ENCODE measurements at places on chromosomes 3 and 15. TPM values are rescaled to one million over a fixed set of nuclear protein-coding genes. Genes with fewer than 3 reads are reported as not detected.

The P2RY1 gene
- 0.67 TPM for total RNA-seq

The GPR160 gene
- total RNA-seq, result 10.3 TPM

The SCG3 gene
- total RNA-seq, result not detected

The AMOTL2 gene
- total RNA-seq, result 0.31 TPM

The SLC51B gene
- total RNA-seq, result not detected

The GALNT15 gene
- total RNA-seq, result not detected

The PPIB gene
- total RNA-seq, result 187 TPM

The SHC4 gene
- total RNA-seq, result 0.21 TPM

The ERICH6 gene
- total RNA-seq, result not detected

The DPPA4 gene
- total RNA-seq, result 0.54 TPM

The KCNMB2 gene
- total RNA-seq, result not detected

The PIERCE2 gene
- 0.44 TPM for total RNA-seq

The SKOR1 gene
- 0.15 TPM for total RNA-seq

The TRH gene
- not detected for total RNA-seq

The OXTR gene
- 0.74 TPM for total RNA-seq

The ZPLD1 gene
- not detected for total RNA-seq

The MKRN2OS gene
- not detected for total RNA-seq

The SH3GL3 gene
- not detected for total RNA-seq

The SMCO1 gene
- not detected for total RNA-seq

The SENP8 gene
- total RNA-seq, result 2.0 TPM

The MYZAP gene
- total RNA-seq, result 0.40 TPM

The DUOXA2 gene
- total RNA-seq, result not detected

The MUC13 gene
- not detected for total RNA-seq

The IGSF10 gene
- total RNA-seq, result not detected
